ENCODE measurements at places on chromosomes 7 and 10.

DNA sequence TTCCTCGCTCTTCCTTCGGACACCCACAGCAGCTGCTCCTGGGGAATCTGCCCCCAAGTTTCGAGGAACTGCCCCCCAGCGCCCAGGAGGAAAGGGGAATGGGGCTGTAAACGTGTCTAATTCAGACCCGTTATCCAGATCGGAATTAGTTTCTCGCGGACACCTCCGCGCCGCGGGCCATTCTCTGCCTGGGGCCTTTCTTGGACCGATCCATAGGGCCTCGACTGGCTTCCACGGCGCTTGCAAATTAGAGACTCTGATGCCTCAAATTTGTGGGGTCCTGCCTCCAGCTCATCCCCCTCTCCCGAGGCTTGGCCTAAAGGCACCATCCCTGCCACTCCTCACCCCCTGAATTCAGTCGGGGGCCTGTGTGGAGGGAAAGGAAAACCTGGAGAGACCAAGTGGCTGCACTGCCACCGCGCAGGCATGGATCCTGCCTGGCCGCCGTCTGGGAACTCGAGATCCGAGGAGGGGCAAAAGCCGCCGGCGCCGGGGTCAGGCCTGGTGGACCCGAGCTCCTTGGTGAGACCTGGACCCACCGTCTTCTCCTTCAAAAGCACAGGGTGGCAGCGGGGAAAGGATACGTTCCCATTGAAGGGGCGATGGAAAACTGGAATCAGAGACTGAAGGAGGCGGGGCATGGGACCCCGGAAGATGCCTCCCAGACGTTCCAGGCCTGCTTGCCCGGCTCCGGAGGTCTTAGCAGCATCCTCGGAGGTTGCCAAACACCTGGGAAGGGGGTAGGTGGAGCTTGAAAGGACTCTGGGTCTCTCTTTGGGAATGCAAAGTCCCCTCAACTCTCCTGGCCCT lies 13.7 kb downstream of the LBX1 start:
- DNase-seq = no peak

GRCh38 chr7:22025983-22026382 lies 80.3 kb upstream of the CDCA7L start:
- no peak for DNase-seq

DNA sequence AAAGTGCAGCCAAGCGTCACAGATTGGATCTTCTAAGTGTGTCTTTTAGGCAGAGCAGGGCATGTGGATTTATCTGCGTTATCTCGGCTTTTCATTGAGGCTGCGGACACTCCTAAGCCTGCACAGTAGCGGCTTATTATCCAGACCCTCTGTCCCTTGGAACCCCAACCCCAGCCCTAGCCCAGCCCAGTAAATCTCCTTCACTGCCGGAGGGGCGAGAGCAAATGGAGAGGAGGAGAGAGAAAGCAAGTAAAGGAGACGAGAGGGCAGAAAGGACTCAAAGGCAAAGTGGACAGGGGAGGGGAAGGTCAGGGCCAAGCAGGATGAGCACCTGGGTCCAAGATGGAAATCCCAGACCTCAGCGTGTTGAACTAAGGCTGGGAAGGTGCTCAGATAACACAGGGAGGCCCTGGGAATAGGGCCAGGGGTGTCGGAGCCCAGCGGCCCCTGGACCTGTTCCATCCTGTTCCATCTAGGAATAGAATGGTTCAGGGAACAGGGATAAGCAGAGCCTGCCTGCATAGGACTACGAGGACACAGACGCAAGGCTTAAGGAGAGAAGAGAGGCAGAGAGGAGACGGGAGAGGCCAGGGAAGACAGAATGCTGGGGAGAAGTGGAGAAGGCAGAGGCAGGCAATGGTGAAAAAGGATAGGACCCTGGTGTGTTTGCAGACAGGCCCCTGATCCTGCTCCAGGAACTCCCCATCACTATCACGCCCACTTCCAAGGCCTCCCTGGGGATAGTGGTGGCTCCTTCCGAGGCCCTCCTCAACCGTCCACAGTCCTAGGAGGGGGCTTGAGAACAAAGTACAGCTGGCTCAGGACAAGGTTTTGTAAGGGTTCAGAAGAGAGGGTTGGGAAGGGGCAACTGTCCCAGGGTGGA lies 99.6 kb downstream of the CHST15 start:
- DNase-seq = no peak

DNA sequence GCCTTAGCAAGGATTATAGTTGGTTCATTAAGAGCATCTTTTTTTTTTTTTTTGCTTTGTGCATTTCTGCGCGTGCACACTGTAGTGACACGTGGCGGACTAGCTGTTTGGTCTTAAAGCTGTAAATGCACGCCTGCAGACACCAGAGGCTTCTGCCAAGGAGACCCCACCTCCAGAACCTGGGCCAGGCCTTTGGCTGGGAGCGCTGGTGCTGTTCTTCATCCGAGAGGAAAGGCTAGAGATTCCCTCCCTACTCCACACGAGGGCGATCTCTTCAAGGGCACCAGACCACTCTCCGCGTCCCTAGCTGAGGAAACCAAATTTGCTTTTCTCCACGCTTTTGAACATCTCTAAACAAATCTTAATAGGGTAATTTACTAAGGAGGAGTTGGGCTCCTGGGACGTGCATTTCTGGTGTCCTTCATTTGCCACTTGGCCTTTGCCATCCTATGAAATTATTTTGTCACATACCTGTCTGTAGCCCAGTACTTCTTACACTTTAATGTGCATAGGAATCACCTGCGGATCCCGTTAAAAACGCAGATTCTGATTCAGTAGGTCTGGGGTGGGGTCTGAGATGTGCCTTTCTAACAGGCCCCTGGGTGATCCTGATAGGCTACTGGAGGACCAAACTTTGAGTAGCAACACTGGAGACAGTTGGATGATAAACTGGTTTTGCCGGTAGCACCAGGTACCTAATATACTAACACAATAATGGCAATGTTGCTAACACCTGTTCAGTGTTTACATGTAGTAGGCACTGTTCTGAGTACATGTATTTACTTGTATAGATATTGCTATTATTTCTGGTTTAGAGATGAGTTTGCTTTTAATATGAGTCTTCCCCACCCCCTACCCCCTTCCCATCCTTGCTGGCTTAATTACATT lies 1.3 kb upstream of the SLC26A5 start:
- DNase-seq = no peak

DNA sequence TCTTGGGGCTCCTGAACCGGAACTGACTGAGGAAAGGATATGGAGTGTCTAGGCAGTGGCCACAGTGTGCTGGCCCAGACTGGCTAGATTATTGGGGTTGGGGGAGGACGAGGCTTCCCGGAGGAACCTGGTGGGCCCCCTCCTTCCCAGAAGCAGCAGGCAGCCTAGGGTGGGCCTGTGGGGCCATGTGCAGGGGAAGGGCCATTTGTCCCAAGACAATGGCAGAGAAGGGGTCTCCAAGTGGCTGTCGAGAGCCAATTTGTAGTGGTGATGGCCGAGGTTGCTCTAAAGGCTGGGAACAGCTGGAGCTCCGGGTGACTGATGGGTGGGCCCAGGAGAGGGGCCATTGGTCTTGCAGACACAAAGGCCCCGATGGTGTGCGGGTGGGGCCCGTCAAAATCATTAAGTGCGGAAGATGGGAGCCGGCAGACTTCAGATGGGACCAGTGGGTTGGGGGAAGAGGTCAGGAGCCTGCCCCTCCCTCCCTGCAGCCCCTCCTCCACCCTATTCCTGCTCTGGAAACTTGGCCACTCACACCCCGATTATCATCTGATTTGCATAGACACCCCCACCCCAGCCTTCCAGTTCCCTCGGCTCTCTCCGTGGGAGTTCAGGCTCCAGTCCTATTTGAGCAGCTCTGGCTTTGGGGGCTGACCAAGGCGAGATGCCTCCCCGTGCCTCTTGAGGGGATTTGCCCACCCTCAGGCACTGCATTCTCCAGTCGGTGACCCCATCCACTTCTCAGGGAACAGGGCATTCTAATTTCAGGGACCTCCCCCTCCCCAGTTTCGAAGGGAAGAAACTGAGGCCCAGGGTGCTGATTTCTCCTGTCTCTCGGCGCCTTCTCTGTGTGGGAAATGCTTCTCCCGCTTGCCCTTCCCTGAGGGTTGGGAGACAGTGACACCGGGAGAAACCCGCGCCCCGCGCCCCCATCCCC lies 36.0 kb upstream of the PAX2 start:
- no peak for DNase-seq

GRCh38 chr7:2517678-2518507 lies 1.7 kb upstream of the LFNG start:
- no peak for DNase-seq

DNA sequence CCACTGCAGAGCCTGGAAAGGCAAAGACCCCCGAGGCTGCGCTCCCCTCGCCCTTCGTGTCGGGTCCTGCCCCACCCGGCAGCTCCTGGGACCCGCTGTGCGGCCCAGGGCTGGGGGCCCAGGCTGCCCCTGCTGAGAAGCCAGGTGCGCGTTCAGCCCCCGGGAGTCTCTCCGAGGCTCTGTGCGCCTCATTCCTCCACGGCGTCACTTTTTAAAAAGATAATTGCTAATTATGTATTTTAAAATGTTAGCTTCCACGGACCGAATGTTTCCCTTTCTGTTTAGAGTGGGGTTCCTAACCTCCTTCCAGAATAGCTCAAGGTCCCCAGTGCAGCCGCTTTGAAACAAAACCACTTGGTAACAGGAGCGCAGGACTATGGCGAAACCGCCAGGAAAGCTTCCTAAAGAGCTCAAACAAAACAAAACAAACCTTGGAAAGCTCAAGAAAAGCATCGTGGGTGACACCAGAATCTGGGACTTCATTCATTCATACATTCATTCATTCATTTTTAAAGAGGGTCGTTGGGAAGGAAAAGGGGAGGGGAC lies 45.6 kb downstream of the PDIA4 start:
- DNase-seq = no peak

DNA sequence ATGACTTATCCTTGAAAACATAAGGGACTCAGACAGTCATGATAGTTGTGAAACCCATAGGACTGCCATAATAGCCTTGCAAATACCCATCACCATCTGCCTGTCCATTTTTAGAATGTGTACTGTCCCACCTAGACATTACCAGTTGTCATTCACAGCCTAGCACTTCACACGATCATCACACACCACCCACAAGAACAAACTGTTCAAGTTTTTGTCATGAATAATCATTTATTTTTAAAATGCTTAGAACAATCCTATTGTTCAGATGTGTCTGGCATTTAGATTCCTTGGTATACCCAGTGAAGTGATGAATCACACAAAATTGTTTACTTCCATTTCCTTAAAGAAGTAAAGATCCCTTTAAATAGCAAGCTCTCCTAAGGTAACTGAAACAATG lies 46.6 kb downstream of the CCDC3 start:
- no peak for DNase-seq

DNA sequence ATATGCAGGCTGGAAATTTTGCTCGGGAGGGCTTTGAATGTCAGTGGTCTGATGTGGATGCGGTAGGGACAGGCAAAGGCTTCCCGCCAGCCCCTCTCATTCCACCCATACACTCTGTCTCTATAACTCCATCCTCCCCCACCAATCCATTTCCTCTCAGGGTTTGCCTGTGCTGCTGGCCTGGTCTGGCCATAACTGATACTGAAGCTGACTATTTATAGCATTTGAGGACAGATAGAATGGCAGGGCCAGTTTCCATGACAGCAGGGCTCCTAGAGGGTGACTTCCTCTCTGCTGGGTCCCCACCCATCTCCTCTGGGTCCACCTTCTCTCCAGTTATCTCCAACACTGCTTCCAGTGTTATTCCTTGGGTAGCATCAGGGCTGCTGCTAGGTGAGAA lies 6.6 kb upstream of the PDLIM1 start:
- DNase-seq = no peak

Data from stimulated activated CD8-positive, alpha-beta memory T cell treated with anti-CD3 and anti-CD28 coated beads, Interleukin-15, amount 100 ng/mL, for 4 hours (primary cell).